ENCODE measurements at places on chromosomes 1 and 21.
A peak's percentile ranks its signal among the peaks of the same experiment; 100 is the strongest.

GRCh38 chr1:198320759-198321158 lies 164.0 kb downstream of the NEK7 start:
- peak; percentile 5 for DNase-seq

- DNase-seq: no peak
Observed at GRCh38 chr21:42595283-42596187, 57.9 kb upstream of the PDE9A start.

DNA sequence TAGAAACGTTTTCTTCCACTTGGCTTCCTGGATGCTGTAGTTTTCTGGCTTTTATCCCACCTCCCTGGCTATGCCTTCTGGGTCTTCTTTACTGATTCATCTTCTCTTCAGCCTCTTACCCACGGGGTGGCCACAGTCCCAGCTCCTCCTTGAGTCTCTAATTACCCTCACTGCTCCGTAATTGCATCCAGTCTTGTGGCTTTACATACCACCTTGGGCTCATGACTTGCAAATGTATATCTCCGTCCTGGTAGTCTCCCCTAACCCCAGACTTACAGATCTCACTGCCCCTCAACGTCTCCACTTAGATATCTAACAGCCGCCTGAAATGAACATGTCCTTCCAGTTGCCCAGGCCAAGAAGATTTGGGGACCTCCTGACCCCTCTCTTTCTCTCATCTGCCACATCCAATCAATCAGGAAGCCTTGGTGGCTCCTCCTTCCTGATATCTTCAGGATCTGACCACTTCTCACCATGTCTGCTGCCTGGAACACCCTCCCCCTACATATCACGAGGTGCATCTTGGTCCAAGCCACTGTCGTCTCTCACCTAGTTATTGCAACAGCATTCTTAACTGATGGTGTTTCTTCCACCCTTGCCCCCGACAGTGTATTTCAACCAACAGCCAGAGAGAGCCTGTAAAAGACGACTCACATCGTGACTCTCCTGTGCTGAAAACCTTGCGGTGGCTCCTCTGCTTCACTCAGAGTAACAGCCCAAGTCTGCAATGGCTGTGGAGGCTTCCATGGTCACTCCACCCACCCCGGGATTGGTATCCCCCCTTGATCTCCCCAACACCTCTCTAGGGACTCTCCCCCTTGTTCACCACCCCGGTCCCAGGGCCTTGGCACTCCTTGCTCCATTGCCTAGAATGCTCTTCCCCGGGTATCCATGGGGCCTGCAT lies 219.0 kb upstream of the POU3F1 start:
- no peak for DNase-seq

- DNase-seq: no peak
Observed at GRCh38 chr1:180937012-180937372, 24.3 kb downstream of the KIAA1614 start.

GRCh38 chr1:165486663-165487062 lies 41.7 kb upstream of the RXRG start:
- DNase-seq: no peak

Data from CD14-positive monocyte (primary cell).